Glutamatergic neuron (in vitro differentiated cells): ENCODE measurements at places on chromosomes 5 and 9. TPM values are rescaled to one million over a fixed set of nuclear protein-coding genes. Genes with fewer than 3 reads are reported as not detected.
A peak's percentile ranks its signal among the peaks of the same experiment; 100 is the strongest.

PCDHA9 gene
- 18.9 TPM for total RNA-seq

DNA sequence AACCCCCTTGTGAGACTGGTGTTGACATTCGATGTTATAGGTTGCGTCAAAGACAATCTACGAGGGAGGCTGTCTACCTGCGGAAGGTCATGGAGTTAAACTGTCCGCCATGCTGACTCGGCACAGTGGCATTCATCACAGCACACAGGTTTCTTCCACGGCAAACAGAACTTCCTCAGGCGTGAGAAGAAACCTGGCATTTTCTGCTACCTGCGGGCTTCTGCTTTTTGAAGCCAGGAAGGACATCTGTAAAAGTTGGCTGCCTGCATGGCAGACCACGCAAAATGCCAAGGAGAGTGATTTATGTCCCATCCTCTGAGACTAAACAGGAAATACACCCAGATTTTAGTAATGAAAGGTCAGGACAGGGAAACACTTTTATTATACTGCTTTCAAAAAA, 809.8 kb upstream of the NUDT12 start:
- H3K36me3 ChIP-seq, result no peaks in the 10 kb centered on the region
- H3K27me3 ChIP-seq, result no peaks in the 10 kb centered on the region
- no peak overlapping the region for H3K4me3 ChIP-seq
- no peak for DNase-seq

TTC23L gene
- total RNA-seq, result 1.2 TPM

GABRA6 gene
- not detected for total RNA-seq

ZBTB26 gene
- 10.2 TPM for total RNA-seq

DNA sequence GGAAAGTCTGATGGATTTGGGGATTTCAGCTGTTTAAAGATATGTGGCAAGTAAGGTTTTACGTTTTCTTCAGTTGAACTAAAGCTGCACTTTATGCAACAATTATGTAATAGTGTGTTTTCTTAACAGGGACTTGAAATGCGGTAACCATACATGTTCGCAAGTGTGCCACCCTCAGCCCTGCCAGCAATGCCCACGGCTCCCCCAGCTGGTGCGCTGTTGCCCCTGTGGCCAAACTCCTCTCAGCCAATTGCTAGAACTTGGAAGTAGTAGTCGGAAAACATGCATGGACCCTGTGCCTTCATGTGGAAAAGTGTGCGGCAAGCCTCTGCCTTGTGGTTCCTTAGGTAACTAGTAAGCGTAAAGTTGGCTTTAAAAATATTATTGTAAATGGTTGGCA, 28.5 kb downstream of the NFX1 start:
- no peak for DNase-seq
- no peak overlapping the region for H3K4me3 ChIP-seq
- H3K27ac ChIP-seq, result no peak overlapping the region

GRCh38 chr5:154788212-154788611, 33.0 kb downstream of the LARP1 start:
- H3K36me3 ChIP-seq, result no peaks in the 10 kb centered on the region
- no peak for DNase-seq
- peak overlapping the region; percentile 28 for H3K27ac ChIP-seq
- no peak overlapping the region for H3K4me3 ChIP-seq

PCDHGB7 gene
- total RNA-seq, result 38.6 TPM

DBH gene
- total RNA-seq, result 1.8 TPM

CYLC2 gene
- total RNA-seq, result not detected

- no peaks in the 10 kb centered on the region for H3K4me1 ChIP-seq
- H3K4me3 ChIP-seq, result no peak overlapping the region
- no peak overlapping the region for H3K27ac ChIP-seq
- no peaks in the 10 kb centered on the region for H3K27me3 ChIP-seq
- H3K36me3 ChIP-seq, result no peaks in the 10 kb centered on the region
These were observed 32.9 kb downstream of the NXNL2 start for GRCh38 chr9:88567870-88568269.

- H3K4me1 ChIP-seq, result peaks cover 18% of the 10 kb centered on the region
- H3K36me3 ChIP-seq, result no peaks in the 10 kb centered on the region
- DNase-seq, result no peak
- H3K27me3 ChIP-seq, result peaks cover 4% of the 10 kb centered on the region
These were observed 608.9 kb downstream of the IRX1 start for GRCh38 chr5:4204276-4205141.

DNA sequence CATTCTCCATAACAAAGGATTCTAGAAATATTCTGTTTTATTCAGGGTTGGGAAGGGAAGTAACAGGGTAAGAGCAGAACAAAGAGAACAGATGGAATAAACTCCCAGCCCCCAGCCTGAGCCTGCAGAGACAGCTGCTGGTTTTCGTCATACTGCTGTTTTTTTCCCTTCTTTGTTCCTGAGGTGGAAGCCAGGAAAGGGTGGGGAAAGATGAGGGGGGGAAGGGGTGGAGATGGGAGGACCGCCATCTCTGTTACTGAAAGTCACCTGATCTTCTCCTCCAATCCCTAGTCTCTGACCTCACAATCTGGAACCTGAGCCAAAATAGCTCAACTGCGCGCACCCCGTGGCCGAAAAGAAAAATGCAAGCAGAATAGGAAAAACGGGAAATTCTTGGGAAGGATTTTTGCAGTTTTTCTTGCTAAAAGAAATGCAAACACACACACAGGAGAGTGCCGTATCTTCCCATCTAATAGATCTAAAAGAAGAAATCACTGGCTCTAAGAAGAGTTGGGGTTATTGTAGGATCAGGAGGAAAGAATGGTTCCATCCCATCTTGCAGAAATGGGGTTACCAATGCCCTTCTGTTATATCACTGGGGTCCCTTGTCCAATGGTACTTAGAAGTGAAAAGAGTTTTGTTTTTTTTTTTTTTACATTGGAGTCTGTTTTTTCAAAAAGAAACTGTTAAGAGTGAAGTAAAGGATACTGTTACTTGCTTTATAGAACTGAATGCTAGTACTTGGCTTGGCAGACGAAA, 57.9 kb downstream of the DIAPH1 start:
- peak overlapping the region; percentile 99 for H3K27ac ChIP-seq
- H3K36me3 ChIP-seq, result peaks cover 8% of the 10 kb centered on the region
- peaks cover 9% of the 10 kb centered on the region for H3K27me3 ChIP-seq
- DNase-seq, result peak; percentile 79

GRCh38 chr5:127577458-127577857, 60.0 kb downstream of the PRRC1 start:
- H3K27ac ChIP-seq, result no peak overlapping the region
- peaks cover 17% of the 10 kb centered on the region for H3K36me3 ChIP-seq
- no peak overlapping the region for H3K4me3 ChIP-seq
- H3K27me3 ChIP-seq, result no peaks in the 10 kb centered on the region

ZFP2 gene
- 2.2 TPM for total RNA-seq

TXNDC8 gene
- not detected for total RNA-seq

NOXA1 gene
- 2.6 TPM for total RNA-seq

GRCh38 chr5:150108711-150109514, 22.6 kb upstream of the CSF1R start:
- peaks cover 4% of the 10 kb centered on the region for H3K27me3 ChIP-seq
- H3K36me3 ChIP-seq, result no peaks in the 10 kb centered on the region
- no peaks in the 10 kb centered on the region for H3K4me1 ChIP-seq
- H3K27ac ChIP-seq, result no peak overlapping the region

TMEM167A gene
- total RNA-seq, result 145 TPM

GRCh38 chr9:3336951-3337350, 188.8 kb downstream of the RFX3 start:
- no peaks in the 10 kb centered on the region for H3K27me3 ChIP-seq
- no peak overlapping the region for H3K4me3 ChIP-seq
- H3K4me1 ChIP-seq, result no peaks in the 10 kb centered on the region

NUTM2F gene
- not detected for total RNA-seq

DNA sequence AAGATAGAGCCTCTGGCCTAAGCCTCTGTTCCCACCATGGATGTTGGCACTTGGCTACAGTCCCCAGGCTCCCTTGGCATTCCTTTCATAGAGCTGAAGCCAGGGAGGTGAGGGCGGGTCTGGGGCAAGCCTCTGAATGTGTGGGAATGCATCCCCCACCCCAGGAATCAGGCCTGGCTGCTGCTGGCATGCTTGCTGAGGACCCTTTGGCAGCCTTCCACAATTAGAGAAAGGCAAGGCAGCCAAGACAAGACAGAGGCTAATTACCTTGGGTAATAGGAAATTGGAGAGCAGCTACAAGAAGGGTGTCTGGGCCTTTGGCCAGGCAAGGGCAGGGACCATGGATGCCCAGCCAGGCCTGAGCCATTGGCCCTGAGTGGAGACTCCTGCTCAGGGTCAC, 204.4 kb upstream of the TRIM32 start:
- peaks cover 1% of the 10 kb centered on the region for H3K27me3 ChIP-seq
- H3K4me3 ChIP-seq, result no peak overlapping the region
- DNase-seq, result no peak
- no peaks in the 10 kb centered on the region for H3K36me3 ChIP-seq
- no peaks in the 10 kb centered on the region for H3K4me1 ChIP-seq

GRCh38 chr9:33114746-33115145, 38.3 kb upstream of the SMU1 start:
- DNase-seq, result no peak
- H3K4me1 ChIP-seq, result no peaks in the 10 kb centered on the region
- no peaks in the 10 kb centered on the region for H3K27me3 ChIP-seq
- H3K36me3 ChIP-seq, result no peaks in the 10 kb centered on the region
